ENCODE measurements at places on chromosomes 5 and 9.

- DNase-seq = no peak
These were observed 121.8 kb downstream of the ARHGEF28 start for GRCh38 chr5:73747696-73748380.

- no peak for DNase-seq
These were observed 1.9 kb downstream of the TBC1D2 start for GRCh38 chr9:98253565-98253964.

- DNase-seq = no peak
These were observed 39.0 kb downstream of the DDX31 start for GRCh38 chr9:132630811-132631210.

DNA sequence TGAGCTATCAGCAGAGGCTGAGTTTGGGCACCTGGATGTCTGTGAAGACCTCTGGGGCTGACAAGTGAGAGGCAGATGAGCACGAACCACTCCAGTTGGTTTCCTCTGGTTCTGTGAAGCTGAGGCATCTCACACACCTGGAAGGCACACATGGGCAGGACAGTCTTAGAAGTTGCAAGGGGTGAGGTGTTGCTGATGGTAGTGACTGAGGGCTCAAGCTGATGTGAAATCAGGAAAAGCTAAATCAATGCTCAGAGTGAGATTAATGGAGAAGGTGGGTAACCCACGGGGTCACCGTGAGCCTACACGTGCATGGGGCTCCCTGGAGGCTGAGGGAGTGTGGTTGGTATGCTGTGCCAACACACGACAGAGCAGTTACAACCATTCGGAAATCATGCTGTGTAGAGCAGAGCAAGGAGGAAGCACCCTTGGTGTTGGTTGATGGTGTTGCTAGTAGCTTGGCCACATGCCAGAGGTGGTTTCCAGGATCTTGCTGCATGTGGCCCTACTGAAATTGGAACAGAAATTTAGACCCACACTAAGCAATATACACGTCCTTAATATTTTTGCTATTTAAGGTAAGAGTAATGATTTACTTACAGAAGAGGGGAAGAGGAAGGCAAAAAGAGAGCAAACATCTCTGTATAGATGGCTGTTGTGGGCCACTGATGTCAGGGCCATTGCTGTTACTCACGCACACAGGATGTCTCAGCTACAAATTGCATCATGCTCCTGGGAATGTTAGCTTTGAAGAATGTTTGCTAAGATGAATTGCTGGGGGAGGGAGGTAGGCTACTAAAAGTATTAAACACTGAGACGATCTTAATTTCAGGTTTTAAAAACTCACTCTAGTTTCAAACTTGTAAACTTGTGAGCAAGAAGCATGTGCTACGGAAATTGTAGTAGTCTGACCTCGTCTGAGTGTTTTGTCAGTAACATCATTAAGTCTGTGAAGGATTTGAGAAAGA lies 170.5 kb downstream of the ARHGEF28 start:
- peak; percentile 12 for DNase-seq

GRCh38 chr5:35436400-35437057 lies 181.1 kb upstream of the SPEF2 start:
- DNase-seq = peak; percentile 40

DNA sequence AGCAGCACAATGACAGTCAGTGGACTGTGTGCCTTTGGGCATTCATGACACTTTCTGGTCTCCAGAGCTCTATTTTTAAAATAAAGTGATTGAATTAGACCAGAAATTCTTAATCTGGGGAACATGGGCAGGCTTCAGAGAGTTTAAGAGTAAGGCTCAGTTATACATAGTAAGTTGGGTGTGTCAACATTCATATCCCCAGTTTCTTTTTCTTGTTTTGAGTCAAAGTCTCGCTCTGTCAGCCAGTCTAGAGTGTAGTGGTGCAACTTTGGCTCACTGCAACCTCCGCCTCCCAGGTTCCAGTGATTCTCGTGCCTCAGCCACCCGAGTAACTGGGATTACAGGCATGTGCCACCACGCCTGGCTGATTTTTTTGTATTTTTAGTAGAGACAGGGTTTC lies 13.7 kb upstream of the KIF4B start:
- no peak for DNase-seq

Measured in LoVo (cell line).